Upper lobe of right lung (tissue), 1 donor: ENCODE measurements at places on chromosomes 2 and 18.

GRCh38 chr2:651951-652373 is 25.2 kb downstream of the TMEM18 start:
- DNase-seq = no peak

DNA sequence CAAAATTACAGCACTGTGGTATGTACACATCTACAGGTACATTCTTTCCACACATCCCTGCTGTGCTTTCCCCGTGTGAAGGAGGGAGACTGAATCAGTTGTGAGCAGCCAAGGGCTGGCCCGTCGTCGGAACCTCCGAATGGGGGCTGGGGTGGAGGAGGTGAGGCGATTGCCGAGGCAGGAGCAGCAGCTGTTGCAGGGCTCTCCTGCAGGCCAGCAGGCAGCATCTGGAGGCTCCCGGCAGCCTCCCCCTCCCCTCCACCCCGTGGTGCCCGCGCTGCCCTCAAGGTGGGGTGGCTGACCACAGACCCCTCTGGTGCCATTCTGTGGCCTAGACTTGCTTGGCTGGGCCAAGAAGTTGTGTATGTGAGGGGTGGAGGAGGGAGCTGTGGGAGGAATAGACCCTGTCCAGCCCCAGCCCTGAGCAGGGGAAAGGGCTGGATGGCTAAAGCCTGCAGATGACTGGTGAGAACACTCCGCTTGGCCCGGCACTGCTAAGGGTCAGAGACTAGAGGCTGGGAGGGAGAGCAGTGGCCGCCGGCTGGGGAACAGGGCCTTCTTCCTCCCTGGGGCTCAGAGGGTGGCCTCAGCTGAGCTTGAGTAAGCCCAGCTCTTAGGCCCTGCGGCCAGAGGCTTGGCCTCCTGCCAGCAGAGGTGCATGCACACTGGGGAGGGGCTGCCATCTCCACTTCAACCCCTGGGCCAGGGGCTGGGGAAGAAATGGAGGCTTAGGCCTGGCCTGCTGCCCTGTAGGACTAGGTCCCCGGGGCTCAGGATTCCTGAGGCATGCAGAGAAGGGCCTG is 7.6 kb downstream of the STAMBP start:
- no peak for DNase-seq

- no peak for DNase-seq
These were observed 586.0 kb upstream of the VRK2 start for GRCh38 chr2:57460396-57461276.

GRCh38 chr18:22446911-22447310 is 29.2 kb upstream of the CTAGE1 start:
- no peak for DNase-seq

DNA sequence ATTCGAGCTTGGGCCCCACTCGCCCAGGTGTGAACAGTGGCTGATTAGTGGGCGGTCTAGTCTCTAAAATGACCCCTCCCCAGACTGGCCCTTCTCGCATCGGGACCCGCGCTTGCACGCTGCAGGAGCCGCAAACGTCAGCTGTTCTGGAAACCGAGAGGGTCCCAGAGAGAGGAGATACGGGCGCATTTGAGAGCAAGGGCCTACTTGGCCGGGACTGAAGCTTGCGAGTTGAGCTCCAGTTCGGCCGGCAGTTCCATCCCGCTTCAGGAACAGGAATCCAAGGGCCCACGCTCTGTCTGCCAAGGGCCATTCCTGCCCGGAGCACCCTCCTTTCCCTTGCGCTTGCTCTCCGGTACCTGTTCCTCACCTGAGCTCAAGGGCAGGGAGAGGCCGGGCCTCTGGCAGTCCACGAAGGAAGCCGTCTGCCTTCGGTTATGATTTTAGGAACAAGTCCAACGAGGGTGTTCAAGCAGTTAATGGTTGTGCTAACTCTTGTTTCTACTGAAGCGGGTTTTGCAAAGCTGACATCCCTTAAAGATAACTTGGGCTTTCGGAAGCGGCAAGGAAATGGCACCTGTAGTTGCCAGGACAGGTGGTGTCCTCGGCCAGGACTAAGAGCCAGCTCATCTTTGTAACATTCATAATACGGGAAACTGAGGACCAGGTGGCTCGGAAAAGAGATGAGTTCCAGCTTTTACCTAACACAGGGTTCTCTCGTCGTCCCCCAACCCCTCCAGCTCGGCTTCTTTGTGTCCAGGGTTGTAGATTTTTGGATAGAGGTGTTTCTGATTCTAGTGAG is 3.9 kb upstream of the DLX1 start:
- DNase-seq = no peak

- DNase-seq = no peak
These were observed 375.7 kb downstream of the EIPR1 start for GRCh38 chr2:3001615-3002560.

DNA sequence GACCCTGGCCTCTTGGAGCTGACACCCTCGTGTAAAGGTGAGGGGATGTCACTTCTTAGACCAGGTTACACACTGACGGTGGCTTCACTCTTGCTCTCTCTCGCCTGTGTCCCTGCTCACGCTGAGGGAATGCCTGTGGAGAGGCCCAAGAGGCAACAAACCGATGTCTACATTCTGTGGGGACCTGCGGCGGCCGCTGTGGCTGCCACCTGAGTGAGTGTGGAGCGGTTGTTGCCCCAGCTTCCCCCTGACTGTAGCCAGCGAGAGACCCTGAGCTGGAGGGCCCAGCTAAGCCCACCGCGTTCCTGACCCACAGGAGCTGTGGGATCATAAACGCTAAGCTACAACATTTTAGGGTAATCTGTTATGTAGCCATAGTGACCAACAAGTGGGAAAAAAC is 55.7 kb upstream of the ASAP2 start:
- peak; percentile 23 for DNase-seq

GRCh38 chr2:30109856-30110255 is 37.0 kb upstream of the YPEL5 start:
- DNase-seq = no peak

DNA sequence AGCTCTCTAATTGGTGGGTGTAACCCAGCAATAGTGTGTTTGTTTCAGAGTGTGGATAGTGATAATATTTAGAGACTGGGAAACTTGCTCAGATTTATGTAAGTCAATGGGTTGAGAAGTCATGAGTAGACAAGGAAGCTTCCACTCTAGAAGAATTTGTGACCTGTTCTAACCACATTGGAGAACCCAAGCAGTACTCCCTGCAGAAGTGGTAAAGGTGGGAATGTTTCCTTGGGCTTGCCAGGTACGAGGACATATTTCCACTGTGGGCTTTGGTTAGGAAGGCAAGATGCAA is 350.4 kb downstream of the THSD7B start:
- no peak for DNase-seq

- DNase-seq = peak; percentile 37
These were observed 14.7 kb upstream of the OTOS start for GRCh38 chr2:240155048-240155744.

GRCh38 chr2:155273323-155273722 is 574.8 kb downstream of the KCNJ3 start:
- no peak for DNase-seq

DNA sequence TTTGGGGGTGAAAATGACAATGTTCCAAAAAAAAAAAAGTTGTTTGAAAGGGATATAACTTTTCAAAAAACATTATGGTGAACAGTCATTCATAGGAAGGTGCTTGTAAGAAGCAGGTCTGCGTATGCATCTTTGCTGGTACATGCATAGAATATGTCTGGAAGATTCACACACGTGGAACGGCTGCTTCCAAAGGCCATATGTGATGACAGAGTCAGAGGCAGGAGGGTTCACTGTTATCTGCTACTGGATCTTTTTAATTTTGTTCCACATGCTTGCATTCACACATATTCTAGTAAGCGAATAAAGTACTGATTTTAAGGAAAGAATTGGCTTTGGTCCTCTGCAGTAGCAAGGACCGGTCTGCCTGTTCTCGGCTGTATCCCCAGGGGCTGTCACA is 193.4 kb downstream of the SMAD7 start:
- no peak for DNase-seq

GRCh38 chr2:45622336-45623075 is 11.4 kb upstream of the SRBD1 start:
- DNase-seq = no peak

DNA sequence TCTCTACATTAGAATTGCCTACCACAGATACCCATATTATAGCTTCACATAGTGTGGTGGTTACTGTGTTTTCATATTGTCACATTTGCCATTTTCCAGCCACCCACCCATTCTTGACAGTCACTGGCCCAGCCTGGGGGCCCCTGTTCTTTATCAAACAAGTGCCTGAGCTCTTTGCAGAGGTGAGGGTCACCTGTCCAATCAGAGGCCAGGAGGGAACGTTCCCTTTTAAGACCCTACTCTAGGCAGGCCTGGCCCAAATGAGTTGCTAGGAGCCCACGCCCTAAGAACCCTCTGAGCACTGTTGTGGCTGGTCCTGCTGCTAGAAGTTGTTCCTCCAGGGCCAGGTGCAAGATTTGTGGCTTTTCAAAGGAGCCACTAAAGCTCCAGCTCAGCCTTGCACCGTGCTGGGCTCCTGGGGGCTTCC is 5.2 kb downstream of the IL37 start:
- no peak for DNase-seq

- no peak for DNase-seq
These were observed 87.5 kb downstream of the DYSF start for GRCh38 chr2:71540818-71541217.

- no peak for DNase-seq
These were observed 108.1 kb downstream of the PRPF40A start for GRCh38 chr2:152609154-152609553.

GRCh38 chr2:140975237-140975636 is 1155.6 kb downstream of the LRP1B start:
- DNase-seq = no peak

DNA sequence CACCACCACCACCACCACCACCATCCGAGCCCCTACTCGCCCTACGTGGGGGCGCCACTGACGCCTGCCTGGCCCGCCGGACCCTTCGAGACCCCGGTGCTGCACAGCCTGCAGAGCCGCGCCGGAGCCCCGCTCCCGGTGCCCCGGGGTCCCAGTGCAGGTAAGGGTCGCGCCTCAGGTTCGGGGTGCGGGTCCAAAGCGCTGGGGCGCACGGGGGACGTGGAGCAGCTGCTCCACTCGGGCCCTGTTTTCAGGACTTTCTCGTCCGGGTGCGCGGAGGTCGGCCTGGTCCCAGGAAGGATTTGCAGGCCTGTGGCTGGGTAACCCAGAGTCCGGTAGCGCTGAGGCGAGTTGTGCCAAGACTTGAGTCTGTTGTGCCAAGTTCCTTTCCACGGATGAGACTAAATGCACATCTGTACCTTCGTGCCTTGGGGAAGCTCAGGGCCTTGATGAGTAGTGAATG is 2.8 kb downstream of the GATA6 start:
- DNase-seq = peak; percentile 70

DNA sequence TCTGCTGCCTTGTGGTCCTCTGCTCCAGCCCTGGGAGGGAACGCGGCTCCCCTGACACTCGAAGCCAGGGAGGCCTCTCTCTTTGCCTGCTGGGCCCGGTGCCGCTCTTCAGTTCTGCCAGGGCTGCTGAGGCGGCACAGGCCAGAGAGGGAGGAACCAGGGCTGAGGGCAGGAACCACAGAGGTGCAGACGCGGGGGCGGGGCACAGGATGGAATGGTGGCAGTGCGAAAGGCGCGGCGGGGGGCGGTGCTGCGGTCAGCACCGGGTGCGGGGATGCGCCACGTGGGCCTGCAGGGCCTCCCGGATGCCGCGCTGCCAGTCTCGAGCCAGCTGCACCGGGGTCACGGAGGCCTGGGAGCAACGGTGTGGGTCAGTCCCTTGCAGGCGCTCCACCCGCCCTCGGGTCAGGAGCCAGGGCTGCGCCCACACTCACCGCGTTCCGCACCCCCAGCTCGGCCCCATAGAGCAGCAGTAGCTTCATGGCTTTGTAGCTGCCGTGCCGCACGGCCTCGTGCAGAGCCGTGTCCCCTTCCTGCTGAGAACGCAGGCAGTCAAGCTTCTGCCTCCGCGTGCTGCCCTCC is 4.4 kb downstream of the ANKRD23 start:
- DNase-seq = peak; percentile 88

DNA sequence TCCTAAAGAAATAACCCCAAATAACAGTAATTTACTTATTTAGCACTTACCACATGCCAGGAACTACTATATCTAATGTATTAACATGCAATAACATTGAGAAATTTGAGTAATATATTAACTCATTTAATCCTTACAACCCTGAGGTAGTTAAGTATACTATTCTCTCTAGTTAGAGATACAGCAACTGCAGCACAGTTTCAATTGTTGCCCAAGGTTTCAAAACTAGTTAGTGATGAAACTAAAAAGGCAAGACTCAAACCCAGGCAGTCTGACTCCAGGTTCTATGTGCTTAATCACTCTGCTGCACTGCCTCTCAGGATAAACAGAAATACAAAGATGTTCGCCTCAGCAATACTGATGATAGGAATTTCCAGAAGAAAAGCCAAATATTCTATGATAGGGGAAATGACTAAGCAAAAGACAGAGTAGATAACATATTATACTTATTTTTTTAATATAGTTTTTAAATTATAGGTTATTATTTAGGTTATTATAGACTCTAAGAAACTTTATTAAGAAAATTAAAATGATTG is 88.0 kb downstream of the SS18 start:
- DNase-seq = no peak

DNA sequence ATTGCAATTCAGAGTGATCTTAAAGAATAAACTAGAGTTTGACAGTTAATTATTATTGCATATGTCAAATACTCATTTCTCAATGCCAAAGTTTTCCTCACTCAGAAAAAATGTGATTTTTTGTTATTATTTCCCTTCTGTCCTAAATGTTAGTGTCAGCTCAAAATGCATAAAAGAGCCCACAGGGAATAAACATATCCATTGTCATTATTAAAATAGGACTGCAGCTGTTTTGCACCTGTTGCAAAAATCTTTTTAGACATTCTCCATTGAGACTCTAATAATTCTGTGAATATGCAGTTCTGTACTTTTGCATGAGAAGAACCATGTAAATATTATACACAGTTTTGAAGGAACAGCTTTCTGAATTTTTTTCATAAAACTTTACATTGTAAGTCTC is 540.0 kb upstream of the SLC39A10 start:
- no peak for DNase-seq

- no peak for DNase-seq
These were observed 95.3 kb downstream of the EVA1A start for GRCh38 chr2:75465317-75465984.

DNA sequence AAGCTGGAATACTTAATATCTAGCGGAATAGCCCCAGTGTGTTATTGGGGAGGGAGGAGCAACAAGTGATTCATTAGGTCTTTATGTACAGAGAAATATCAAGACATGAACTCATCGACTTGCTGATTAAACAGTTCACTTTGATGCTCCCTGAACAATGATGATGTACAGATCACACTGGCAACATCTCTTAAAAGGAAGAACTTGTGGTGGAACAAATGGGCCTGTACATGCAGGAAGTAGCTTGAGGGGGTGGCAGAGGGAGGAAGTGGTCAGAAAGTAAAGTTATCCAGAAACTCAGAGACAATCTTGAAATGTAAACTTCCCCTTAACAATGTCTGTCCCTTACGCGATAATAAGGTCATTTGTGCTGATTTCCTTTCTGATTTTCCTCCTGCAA is 90.5 kb downstream of the NXPH2 start:
- no peak for DNase-seq
